ENCODE measurements at places on chromosomes 3 and 15.

DNA sequence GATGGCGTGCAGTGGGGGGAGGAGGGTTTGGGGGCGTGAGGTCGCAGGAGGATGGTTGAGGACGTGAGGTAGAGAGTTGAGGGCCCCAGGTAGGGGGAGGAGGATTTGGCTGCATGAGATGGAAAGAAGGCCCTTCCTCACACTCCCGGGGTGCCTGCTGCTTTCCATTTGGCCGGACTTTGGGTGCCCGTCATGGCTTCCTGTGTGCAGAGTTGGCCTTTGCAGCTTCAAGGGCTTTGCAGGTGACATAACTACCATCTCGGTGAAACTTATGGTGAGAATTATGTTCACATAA, 1.7 kb downstream of the MLF1 start:
- DNase-seq, result no peak

DNA sequence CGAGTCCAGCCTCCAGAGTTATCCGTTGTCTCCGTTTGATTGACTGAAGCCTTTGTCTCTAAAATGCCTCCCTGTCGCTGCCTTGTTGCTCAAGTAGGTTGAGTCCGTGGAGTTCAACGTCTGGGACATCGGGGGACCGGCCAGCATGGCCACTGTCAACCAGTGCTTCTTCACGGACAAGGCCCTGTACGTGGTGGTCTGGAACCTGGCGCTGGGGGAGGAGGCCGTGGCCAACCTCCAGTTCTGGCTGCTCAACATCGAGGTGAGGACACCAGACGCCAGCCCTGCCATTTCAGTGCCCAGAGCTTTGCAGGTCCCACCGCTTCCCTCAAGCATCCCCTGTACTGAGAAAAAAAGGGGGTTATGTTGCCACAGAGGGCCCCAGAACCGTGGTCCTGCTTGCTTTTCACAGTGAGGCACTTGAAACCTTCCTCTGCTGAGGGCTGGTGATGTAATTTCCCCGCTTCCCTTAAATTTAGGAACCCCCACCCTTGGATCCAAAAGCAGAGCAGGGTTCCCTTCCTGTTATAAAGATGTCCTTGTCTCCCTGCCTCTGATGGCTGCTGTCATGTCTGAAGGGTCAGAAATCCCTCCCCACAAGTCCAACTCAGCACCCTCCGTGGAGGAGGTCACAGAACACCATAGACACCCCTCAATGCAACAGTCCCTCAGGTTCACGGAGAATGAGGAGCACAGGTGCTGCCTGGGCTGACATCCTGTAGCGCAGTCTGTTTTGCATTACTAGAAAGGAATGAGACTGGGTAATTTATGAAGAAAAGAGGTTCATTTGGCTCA, 105.7 kb downstream of the LRRK1 start:
- peak; percentile 15 for DNase-seq

DNA sequence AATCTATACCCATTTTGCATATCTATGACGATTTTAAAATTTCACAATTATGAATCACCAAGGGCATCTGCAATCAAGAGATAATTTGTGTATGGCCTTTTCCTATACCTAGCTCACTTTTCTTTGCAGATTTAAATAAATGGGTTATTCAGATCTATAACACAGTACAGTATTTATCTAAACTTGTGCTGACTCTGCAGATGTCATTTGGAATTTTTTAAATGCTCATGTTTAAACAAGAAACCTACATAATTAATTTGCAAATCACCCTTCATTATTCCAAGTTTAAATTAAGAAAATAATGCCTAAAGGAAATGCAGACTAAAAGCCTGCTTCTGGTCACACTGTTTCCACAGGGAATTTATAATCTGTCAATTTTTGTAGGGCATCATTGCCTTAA, 284.2 kb downstream of the SI start:
- no peak for DNase-seq

DNA sequence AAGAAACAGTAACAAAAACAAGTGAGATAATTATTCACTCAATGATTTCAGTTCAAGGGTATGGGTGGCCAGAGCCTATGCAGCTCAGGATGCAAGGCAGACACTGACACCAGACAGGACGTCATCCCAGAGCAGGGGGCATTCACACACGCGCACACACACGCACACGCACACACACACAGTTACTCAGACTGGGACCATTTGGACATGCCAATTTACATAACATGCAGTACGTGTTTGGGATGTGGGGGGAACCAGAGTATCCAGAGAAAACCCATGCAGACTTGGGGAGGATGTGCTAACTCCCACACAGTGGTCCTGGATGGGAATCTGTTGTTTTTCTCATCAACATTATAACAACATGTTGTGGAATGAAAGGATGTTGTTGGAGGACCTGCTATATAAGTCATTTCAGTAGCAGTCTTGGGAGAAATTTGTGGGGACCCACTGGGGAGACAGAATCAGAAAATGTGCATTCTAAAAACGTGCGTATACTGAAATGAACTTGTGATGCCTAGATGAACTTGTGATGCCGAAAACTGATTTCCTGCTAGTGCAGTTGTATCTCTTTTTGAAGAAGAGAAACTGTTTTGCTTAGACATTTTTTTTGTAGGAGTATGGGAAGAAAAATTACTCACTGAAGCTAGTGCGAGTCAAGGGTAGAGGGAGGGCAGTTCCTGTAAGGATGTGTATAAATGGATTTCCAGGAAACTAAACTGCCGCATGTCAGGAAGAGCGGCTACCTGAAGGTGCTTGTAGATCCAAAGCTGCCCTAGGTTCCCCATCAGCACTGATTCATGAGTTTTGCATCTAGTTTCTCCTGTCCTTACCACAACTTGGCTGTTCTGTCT, 25.2 kb downstream of the CD200 start:
- peak; percentile 29 for DNase-seq

GRCh38 chr15:77617476-77618230, 15.1 kb downstream of the LINGO1 start:
- no peak for DNase-seq
